ENCODE measurements at places on chromosomes 4 and X.
A peak's percentile ranks its signal among the peaks of the same experiment; 100 is the strongest.

- no peak for DNase-seq
Observed at GRCh38 chr4:25842229-25842845, 20.5 kb downstream of the SEL1L3 start.

DNA sequence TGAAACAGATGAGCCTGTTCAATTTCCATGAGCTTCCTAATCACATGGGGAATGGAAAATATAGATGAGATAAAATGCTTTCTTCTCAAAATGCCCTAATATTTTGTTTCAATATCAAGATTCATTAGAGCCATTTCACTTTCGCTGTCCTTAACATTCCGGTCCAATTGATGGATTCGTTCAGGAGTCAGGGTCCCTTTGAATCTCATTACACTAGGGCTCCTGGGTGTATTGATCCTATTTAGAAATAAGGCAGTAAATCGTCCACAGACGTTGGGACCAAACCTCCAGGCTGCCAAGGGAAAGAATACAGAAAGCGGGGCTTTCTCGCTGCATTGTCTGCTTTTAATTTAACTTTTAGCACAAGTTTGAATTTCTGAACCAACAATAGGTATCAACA is 20.6 kb upstream of the CRMP1 start:
- DNase-seq, result no peak

- DNase-seq, result no peak
Observed at GRCh38 chr4:7626531-7626930, 191.8 kb upstream of the PSAPL1 start.

DNA sequence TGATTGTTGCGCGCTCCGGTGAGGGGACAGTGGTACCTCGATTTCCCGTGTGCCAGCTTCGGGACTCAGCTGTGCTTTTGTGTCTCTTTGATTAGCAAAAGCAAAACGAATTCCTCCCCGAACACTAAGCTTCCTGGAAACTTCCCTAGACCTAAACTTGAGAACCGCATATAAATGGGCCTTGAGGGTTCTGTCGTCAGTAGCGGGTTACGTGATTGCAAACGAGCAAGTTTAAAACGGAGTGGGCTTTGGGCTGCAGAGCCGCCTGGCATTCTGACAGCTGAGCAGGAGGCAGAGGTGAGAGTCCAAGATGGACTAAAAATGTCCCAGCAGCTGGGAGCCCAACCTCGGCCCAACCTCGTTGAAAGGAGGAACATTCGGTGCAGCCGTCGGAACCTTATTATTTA is 1.2 kb upstream of the TAPT1 start:
- peak; percentile 37 for DNase-seq

- peak; percentile 36 for DNase-seq
Observed at GRCh38 chr4:154720123-154720522, 23.7 kb upstream of the LRAT start.

DNA sequence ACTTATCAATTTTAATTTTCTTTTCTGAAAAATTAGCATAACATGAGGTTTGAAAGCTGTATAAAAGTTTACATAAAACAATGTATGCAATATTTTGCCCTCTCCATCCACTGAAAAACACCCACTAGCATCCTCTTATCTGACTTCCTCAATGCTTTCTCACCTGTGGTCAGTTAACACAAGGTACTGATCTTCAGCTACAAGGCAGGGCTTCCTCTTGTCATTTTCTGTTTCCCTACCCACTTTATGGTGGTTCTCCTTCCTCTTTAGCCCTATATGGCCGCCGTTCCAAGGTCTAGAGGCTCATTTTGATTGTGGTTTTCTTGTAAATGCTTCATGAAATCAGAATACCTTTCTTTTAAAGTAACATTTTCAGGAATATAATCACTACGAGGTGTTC is 618.6 kb upstream of the CPEB2 start:
- DNase-seq, result no peak
